Right atrium auricular region (tissue), 2 donors: ENCODE measurements at places on chromosomes 1 and 21. TPM values are rescaled to one million over a fixed set of nuclear protein-coding genes. Genes with fewer than 3 reads are reported as not detected.
A peak's percentile ranks its signal among the peaks of the same experiment; 100 is the strongest.

The LEPR gene
- total RNA-seq: 10.8 TPM

The ERICH3 gene
- total RNA-seq: 0.07 TPM

The AMPD1 gene
- total RNA-seq: not detected

- no peak for DNase-seq
- H3K4me3 ChIP-seq: no peak overlapping the region
- no peaks in the 10 kb centered on the region for H3K27me3 ChIP-seq
- no peak overlapping the region for H3K27ac ChIP-seq
These were observed 93.9 kb downstream of the TBX19 start for GRCh38 chr1:168374566-168374965.

- peaks cover 47% of the 10 kb centered on the region for H3K36me3 ChIP-seq
- H3K4me1 ChIP-seq: no peaks in the 10 kb centered on the region
- DNase-seq: peak; percentile 55
- no peak overlapping the region for H3K27ac ChIP-seq
These were observed 25.1 kb downstream of the POFUT2 start for GRCh38 chr21:45262616-45263015.

- no peaks in the 10 kb centered on the region for H3K36me3 ChIP-seq
- no peaks in the 10 kb centered on the region for H3K4me1 ChIP-seq
- no peak overlapping the region for H3K27ac ChIP-seq
- H3K4me3 ChIP-seq: no peak overlapping the region
- no peaks in the 10 kb centered on the region for H3K27me3 ChIP-seq
- DNase-seq: no peak
These were observed 24.9 kb downstream of the ZNF281 start for GRCh38 chr1:200384818-200385390.

DNA sequence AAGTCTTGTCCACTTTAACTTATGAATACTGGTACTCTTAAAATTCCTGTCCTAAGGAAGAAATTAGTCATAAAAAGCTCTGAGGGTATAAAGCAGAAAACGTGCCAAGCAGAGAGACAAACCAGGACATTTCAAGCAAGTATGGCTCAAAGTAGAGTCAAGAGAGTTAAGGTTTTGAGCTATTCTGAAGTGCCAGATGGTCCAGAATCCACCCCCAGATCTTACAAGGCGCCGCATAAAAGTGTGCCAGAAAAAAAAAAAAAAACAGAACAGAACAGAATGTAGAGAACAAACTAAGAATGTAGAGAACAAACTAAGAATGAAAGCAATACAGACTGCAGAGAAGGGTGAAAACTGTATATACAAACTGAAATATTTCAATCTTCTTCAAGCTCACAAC, 12.5 kb downstream of the EPS15 start:
- H3K27me3 ChIP-seq: no peaks in the 10 kb centered on the region
- peaks cover 28% of the 10 kb centered on the region for H3K4me1 ChIP-seq
- peaks cover 5% of the 10 kb centered on the region for H3K36me3 ChIP-seq

DNA sequence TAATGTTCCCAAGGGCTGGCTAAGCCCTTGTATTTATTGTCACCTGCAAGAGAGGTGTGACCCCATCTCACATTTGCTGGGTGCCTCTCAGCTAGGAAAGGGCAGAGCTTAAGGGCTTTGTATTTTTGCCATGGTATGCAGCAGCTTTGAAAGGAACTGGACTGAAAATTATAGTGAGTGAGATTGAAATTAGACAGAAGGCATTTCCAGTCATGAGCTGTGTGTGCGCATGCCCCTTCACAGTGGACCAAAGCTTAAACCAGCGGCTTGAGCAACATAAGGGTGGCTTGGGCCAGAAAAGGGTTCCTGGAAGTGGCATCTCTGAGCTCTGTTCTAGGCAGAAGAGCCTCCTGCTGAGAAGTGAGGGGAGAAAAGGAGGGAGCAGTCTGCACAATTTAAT, 19.8 kb downstream of the MYOG start:
- no peak for DNase-seq
- no peaks in the 10 kb centered on the region for H3K4me1 ChIP-seq
- peak overlapping the region; percentile 4 for H3K27ac ChIP-seq
- no peaks in the 10 kb centered on the region for H3K27me3 ChIP-seq

GRCh38 chr21:45957981-45958600, 23.5 kb upstream of the COL6A1 start:
- H3K36me3 ChIP-seq: no peaks in the 10 kb centered on the region
- no peak overlapping the region for H3K4me3 ChIP-seq
- peak overlapping the region; percentile 51 for H3K27ac ChIP-seq
- no peaks in the 10 kb centered on the region for H3K4me1 ChIP-seq
- DNase-seq: peak; percentile 87

GRCh38 chr21:31611445-31611844, 48.0 kb upstream of the SOD1 start:
- no peaks in the 10 kb centered on the region for H3K4me1 ChIP-seq
- DNase-seq: no peak
- no peak overlapping the region for H3K4me3 ChIP-seq
- H3K27me3 ChIP-seq: no peaks in the 10 kb centered on the region

DNA sequence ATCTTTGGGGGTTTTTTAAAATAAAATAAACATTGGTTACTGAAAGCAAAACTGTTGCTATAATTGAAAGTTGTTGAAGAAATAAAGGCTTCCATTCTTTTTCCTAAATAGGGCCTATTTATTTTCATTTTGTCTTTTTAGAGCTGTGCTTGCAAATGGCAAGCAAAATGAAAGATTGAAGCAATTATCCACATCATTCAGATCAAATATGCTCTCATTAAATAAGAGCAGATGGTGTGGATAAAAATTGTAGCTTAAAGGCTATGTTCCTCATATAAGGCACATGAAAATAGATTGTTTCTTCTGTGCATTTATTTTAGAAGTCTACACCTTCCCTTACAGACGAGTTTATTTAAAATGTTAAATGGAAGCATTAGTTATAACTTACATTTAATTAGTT, 1317.7 kb downstream of the MRPL39 start:
- H3K27me3 ChIP-seq: no peaks in the 10 kb centered on the region
- no peak overlapping the region for H3K4me3 ChIP-seq
- no peaks in the 10 kb centered on the region for H3K4me1 ChIP-seq

DNA sequence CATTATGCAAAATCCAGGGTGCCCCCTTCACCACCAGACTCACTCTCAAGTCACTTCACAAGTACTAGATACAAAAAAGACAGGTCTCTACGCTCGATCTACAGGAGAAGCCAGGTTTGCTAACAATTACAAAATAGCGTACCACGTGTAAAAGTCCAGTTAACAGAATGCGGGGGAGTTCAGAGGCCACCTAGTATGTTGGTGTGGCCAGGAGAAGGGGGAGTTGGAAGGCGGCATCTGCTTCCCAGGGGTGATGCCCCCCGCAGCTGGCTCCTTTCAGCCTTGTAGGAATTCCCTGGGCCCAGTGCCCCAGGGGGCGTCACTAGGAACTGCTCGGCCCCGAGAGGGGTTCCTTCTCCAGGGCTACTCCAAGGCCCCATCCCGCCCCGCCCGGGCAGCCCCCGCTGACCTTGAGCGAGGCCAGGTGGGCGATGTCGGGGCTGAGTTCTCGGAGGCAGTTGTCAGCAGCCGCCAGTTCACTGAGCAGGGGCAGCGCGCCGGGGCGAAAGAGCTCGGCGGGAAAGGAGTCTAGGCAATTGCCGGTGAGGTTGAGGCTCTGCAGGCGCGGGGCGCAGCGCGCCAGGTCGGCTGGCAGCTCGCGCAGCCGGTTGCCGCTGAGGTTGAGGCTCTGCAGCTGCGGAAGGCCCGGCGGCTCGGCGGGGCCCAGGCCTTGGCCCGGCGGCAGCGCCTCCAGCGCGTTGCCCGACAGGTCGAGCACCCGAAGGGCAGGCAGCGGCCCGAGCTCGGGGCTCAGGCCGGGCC, 664 bp downstream of the LRRC47 start:
- H3K27me3 ChIP-seq: no peaks in the 10 kb centered on the region
- no peak for DNase-seq
- peak overlapping the region; percentile 90 for H3K4me3 ChIP-seq

DNA sequence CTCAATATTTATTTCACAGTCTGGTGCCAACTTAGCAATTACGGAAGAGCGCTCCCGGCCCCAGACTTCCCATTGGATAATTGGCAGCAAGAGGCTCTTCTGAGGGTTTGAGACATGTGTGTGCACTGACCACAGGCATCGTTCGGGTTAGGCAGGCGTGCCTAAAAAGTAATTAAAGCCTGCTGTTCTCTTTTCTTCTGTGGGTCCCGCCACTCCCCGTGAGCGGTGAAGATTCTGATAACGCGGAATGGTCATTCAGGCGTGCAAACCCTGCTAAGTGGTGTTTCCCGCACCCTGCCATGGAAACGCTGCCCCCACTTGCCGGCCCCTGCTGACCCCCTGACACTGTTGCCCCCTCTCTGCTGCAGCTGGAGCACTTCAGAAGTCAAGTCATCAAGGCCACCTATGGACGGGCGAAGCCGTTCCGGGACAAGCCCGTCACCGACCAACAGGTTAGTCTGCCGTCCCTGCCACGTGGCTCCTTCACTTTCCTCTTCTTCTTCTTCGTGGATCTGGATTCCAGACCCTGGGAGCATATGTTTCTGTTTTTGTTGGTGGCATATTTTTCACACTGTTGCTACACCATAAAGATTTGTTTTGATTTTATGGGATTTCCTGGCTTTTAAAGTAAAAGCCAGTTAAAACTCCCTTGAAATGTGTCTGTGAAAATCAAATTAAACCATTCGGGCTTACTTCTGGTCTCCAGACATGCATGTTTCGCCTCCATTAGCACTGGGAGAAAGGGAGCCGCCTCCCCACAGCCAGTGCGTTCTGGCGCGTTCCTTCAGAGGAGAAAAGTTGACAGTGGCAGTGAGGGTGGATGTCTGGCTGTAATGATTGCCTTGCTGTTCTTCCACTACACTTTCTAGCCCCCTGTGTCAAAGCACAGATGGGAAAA, 79.9 kb downstream of the FHAD1 start:
- DNase-seq: no peak
- no peaks in the 10 kb centered on the region for H3K4me1 ChIP-seq
- H3K4me3 ChIP-seq: no peak overlapping the region
- no peaks in the 10 kb centered on the region for H3K36me3 ChIP-seq
- H3K27me3 ChIP-seq: no peaks in the 10 kb centered on the region
- H3K27ac ChIP-seq: no peak overlapping the region

DNA sequence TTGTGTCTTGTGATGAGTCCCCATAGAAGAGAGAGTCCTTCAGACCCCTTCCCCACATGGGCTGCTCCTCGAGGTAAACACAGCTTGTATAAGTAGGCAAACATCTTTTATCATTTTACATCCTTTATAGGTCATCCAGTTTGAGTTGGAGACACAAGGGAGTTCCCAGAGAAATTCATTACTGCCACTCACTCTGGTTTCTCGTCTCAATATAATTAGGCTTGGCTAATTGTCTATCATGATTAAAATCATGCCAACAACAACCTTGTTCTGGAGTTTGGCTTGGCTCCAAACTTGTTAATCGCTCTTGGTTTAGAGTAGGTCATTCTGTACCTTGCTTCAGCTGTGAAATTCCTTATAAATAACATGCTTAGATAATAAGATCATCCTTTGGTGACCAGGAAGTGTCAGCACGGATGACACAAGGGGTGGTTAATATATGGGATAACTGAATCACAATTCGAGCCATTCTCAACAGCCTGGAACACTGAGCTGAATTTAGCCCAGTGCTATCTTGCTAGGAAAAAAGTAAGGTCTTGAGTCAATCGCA, 70.7 kb upstream of the DAB1 start:
- no peaks in the 10 kb centered on the region for H3K4me1 ChIP-seq
- no peaks in the 10 kb centered on the region for H3K36me3 ChIP-seq
- no peak overlapping the region for H3K27ac ChIP-seq
- no peaks in the 10 kb centered on the region for H3K27me3 ChIP-seq
- no peak for DNase-seq

GRCh38 chr1:30153743-30154449, 569.5 kb downstream of the MATN1 start:
- H3K4me1 ChIP-seq: no peaks in the 10 kb centered on the region
- H3K36me3 ChIP-seq: no peaks in the 10 kb centered on the region
- no peak for DNase-seq
- H3K27ac ChIP-seq: no peak overlapping the region
- H3K4me3 ChIP-seq: no peak overlapping the region

DNA sequence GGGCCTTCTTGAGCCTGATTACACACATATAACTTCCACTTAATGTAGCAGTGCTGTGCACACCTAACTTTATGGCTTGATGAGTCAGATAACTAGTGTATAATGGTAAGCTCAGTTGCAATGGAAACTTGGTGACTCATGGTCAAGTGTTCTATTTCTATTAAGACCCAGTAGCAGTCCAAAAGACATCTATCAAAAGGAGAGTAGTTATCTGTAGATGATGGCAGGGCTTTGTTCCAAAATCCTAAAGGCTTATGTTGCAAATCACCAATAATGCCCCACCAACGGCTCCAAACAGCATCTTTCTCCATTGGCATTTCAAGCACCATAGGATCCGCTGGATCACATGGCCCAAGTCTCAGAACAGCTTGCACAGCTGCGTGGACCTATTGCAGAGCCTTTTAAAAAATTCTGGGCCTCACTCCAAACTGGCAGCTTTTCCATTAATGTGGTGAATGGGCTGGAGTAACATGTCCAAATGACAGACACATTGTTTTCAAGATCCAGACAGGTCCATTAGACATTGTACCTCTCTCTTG, 566.8 kb upstream of the USP24 start:
- no peak for DNase-seq
- H3K27me3 ChIP-seq: no peaks in the 10 kb centered on the region
- no peak overlapping the region for H3K27ac ChIP-seq

DNA sequence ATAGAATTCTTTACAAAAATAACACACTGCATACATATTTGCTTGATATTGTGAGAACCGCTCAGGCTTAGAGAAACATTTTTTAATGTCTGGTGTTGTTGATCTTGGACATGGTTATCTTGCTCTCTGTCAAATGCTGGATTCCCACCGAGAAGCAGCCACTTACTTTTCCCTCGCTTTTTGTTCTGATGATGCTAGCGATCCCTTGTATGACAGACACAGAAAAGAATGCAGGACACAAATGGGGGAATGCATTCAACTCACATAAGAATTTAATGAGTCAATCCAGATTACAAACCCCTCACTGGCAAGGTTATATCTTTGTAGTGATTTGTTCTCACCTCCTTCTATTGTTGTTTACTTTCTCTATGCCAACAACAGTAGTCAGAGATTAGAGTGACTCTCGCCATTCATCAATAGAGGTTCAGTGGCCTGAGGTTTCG, 76.8 kb upstream of the AKT3 start:
- H3K4me1 ChIP-seq: no peaks in the 10 kb centered on the region
- H3K36me3 ChIP-seq: no peaks in the 10 kb centered on the region
- no peak for DNase-seq
- H3K4me3 ChIP-seq: no peak overlapping the region
- H3K27ac ChIP-seq: no peak overlapping the region

GRCh38 chr1:86324130-86324822, 71.8 kb downstream of the ODF2L start:
- H3K27me3 ChIP-seq: no peaks in the 10 kb centered on the region
- no peaks in the 10 kb centered on the region for H3K4me1 ChIP-seq
- no peak for DNase-seq
- H3K36me3 ChIP-seq: no peaks in the 10 kb centered on the region

GRCh38 chr1:202291001-202291400, 50.7 kb downstream of the UBE2T start:
- H3K4me3 ChIP-seq: no peak overlapping the region
- H3K36me3 ChIP-seq: no peaks in the 10 kb centered on the region
- peaks cover 14% of the 10 kb centered on the region for H3K4me1 ChIP-seq
- DNase-seq: no peak

- no peak overlapping the region for H3K4me3 ChIP-seq
- H3K27ac ChIP-seq: no peak overlapping the region
- H3K36me3 ChIP-seq: no peaks in the 10 kb centered on the region
- DNase-seq: no peak
These were observed 56.0 kb downstream of the RUNX3 start for GRCh38 chr1:24874056-24874455.
